Putamen (tissue), 1 donor: ENCODE measurements at places on chromosomes 12 and 14.

GRCh38 chr12:57741413-57741789 lies 2.9 kb upstream of the AGAP2 start:
- no peak for DNase-seq

DNA sequence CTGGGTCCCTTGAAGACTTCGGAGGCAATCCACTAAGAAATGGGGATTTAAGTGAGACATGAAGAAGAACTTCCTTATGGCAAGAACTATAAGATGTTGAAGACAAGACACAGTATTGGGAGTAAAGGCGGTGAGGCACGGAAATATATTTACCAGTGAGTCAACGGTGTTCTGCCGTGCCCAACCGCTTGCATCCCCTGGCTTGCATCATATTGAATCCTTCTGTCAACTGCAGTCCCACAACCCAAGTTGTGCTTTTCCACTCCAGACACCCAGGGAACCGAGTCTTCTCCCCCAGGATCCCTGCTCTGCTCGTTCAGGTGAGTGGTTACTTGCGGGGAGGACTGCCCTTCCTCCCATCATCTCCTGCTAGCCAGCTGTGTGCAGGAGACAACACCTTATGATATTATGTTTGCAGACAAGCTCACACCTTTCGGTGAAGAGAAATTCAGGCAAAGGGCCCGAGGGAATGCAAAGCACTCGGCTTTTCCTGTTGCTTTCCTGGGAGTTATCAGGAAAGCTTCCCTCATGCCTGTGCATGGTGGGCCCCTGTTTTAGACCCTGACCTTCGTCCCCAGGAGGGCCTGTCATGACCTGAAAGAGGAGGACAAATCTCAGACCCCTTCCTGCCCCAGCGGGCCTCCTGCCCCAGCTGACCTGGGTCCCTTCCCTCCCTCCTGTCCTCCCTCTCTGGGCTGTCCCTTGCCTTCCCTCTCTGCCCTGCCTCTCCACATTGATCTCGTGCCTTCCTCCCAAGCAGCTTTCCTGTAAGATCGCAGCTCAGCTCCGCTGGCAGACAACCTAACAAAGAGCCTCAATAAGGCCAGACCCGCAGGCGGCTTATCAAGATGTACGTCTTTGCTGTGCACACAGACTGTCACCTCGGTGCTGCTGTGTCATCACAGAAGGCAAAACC lies 4.3 kb upstream of the LRTM2 start:
- DNase-seq, result no peak

- DNase-seq, result no peak
These were observed 125.0 kb upstream of the ATP2B1 start for GRCh38 chr12:89833337-89834252.

DNA sequence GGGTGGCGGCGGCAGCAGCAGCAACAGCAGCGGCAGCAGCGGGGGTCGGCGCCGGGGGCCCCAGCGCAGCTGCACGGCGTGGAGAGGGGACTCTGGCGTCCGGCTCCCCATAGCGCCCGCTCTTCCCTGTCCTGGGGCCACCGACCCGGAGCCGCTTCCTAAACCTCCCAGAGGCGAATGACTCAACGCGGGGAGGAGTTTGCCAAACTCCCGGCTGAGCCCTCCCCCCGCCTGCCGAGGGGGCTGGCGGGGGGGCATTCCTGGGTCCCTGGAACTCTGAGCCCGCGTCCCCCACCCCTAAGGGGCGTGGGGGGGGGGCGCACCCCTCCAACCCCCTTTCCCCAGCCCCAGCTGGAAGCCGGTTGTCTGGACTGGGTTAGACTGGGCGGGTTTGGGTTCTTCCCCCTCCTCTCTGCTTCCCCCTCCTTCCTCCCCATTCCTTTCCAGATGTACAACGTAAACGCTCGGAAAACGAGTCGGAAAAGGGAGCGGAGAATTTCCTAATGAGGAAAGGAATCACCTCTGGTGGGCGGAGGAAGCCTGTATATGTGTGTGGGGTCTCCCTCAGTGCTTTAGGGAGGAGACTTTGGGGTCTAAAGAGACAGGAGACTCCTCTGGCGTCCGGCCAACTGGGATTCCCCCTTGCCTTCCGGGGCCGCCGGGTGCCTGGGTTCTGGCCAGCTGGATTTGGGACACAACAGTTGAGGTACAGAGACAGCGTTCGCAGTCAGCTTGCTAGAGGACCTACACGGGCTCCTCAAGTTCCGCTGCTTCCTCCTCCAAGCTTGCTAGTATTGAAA lies at the start of gene ITGA5:
Gene ITGA5 (minus strand): TSS at position 179 of the 800 bp plus-strand sequence. CDS start 68 bp downstream, at position 111.
- DNase-seq, result no peak

DNA sequence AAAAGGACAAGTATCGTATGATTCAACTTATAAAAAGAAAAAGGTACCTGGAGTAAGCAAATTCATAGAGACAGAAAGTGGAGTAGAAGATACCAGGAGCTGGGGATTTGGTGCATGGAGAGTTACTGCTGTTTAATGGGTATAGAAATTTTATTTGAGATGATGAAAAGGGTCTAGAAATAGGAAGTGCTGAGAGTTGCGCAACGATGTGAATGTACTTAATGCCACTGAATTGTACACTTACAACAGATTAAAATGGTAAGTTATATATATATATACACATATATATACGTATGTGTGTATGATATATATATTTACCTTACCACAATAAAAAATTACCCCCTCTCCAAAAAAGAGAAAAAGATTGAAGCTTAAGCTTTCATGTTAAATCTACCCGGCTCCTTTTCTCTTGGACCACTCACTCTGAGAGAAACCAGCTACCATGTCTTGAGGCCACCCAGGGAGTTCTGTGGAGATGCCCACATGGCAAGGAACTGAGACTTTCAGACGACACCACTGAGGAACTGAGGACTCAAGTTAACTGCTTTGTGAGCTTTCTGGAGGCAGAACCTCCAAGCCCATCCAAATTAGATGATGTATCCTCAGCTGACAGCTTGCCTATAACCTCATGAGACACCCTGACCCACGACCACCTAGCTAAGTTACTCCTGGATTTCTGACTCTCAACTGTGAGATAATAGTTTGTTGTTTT lies 130.0 kb upstream of the BTG1 start:
- DNase-seq, result no peak
